CD4-positive, alpha-beta T cell treated with Interferon alpha-2 for 1 hour (primary cell): ENCODE measurements at places on chromosomes 4 and X.
A peak's percentile ranks its signal among the peaks of the same experiment; 100 is the strongest.

GRCh38 chr4:10066670-10067651 lies 45.7 kb upstream of the SLC2A9 start:
- no peak for DNase-seq

GRCh38 chr4:138632856-138633579 lies 382.6 kb upstream of the NOCT start:
- no peak for DNase-seq

GRCh38 chr4:20987191-20987590 lies 286.9 kb downstream of the PACRGL start:
- DNase-seq = no peak

DNA sequence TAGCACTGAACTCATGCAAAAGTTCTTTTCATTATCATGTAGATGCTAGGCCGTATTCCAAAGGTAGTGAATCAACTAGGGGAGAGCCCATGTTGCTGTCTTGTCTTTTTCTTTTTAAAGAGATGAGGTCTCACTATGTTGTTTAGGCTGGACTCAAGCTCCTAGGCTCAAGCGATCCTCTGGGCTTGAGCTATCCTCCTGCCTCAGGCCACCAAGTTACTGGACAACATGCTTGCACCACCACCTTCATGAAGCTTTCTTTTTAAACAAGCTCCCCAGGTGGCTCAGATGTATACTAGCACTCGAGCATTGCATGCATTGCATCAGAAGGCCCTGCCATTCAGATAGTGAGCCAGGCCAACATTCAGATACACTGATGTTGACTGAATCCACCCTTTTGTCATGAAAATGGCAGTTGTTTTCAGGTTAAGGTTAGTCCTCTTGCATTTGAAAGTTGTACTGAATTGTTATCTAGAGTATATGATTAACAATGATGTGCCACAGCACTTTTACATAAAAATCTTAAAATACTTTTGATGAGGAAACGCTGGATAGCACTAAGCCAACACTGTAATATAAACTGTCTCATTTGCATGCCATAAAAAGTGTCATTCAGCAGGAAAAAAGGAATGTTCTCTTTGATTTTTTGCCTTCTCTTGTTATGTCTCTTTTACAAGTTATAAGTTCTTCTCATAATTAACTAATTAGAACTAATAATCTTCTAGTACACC lies 76.7 kb downstream of the FNIP2 start:
- DNase-seq = no peak

DNA sequence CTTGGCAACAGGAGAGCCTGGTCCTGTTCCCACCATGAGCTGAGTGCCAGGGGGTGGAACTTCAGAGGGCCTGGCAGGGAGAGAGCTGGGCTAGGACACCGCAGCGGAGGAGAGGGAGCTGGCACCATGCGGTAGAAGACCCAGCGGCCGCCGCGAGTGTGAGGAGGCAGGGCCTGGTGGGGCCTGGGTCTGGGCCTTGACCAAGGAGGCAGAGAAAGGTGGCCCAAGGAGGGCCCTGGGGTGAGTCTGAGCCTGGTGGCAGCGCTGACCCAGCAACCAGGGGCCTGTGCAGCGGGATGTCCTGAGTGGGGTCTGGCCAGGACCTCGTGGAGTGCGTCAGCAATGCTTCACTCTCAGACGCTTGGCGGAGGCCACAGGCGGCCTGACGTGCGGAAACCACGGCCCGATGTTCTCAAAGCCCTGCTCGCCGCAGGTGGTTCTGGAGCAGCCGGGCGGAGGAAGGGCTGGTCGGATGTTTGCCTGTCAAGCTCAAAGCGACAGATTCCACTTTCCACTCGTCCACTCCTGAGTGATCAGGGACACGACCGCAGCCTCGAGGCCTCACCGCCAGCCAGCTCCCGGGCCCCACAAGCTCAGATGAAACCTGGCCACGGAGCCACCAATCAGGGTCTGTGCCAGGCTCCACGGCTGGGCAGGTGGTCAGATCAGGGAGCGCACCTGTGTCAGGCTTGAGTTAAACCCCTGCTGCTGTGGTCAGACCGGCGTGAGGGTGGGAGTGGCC lies 20.8 kb downstream of the ATP5ME start:
- no peak for DNase-seq

DNA sequence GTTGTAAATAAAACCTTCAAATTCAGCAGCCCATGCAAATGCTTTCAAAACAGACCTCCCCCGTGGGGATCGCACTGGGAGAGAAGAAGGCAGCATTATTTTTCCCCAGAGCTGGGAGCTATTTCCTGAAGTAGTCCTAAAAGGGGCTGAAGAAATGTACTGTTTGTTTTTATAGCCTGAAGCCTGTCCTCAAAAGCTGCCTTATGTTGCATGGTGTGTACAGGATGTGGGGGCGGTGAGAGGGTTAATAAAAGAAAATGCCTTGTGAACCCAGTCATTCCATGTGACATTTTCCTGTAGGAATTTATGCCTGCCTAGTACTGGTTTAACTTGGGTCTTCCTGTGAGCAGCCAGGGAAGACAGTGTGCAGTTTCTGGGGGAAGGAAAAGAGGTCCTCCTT lies 144.1 kb downstream of the SOWAHB start:
- DNase-seq = no peak

DNA sequence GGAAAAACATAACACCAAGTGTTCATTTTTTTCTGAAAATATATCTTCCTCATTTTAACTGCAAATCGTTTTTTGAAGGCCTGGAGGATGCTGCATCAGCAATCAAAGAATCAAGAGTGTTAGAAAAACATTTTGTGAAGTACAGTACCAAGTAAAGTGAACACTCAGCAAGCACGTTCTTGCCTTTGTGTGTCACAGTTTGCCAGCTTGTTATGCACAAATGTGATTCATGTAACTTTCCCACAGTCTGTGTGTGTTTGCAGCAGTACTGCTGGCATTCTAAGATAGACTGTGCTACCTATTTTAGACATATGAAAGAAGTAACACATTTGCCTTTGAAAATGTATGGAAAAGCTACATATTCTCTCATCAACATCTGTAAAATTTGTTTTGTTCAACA lies 1617.7 kb downstream of the RPA4 start:
- no peak for DNase-seq

- peak; percentile 35 for DNase-seq
Observed at GRCh38 chrX:102154900-102155805, 624 bp downstream of the BEX5 start.

DNA sequence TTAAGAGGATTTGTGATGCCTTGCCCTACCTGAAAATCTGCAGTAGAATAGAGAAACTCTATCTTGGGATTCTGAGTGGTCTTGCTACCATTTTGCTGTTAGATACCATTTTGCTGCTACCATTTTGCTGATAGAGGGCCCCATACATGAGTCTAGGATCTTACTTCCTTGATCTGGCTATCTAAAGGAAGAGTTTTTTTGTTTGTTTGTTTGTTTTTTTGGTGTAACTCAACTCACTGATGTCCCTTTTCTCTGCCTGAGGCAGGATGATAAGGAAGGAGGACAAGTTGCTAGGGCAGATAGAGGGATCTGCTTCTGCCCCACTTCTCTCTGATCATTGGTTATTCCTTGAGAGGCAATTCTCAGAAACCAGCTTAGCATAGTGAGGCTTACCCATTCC lies 31.0 kb downstream of the XK start:
- no peak for DNase-seq

GRCh38 chrX:154396973-154397887 lies 947 bp upstream of the RPL10 start:
- peak; percentile 66 for DNase-seq

- no peak for DNase-seq
Observed at GRCh38 chr4:78534286-78534955, 17.1 kb upstream of the ANXA3 start.

- DNase-seq = no peak
Observed at GRCh38 chr4:7315935-7316334, 118.8 kb downstream of the PSAPL1 start.

GRCh38 chr4:98377559-98377958 lies 116.4 kb downstream of the RAP1GDS1 start:
- no peak for DNase-seq

GRCh38 chrX:84737471-84737871 lies 235.2 kb upstream of the HDX start:
- no peak for DNase-seq

DNA sequence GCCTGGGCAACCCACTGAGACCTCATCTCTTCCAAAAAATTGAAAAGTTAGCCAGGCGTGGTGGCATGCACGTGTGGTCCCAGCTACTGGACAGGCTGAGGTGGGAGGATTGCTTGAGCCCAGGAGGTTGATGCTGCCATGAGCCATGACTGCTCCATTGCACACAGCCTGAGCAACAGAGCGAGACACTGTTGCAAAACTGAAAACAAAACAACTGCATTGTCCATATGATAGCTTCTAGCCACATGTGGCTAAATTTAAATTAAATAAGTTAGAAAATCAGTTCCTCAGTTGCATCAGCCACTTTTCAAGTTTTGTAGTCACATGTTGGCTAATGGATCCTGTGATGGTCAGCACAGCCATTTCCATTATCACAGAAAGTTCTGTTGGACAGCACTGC lies 67.9 kb downstream of the GAB1 start:
- no peak for DNase-seq

GRCh38 chrX:30858098-30858497 lies 31.0 kb downstream of the TAB3 start:
- DNase-seq = no peak

- no peak for DNase-seq
Observed at GRCh38 chr4:41095973-41096372, 118.4 kb downstream of the APBB2 start.

DNA sequence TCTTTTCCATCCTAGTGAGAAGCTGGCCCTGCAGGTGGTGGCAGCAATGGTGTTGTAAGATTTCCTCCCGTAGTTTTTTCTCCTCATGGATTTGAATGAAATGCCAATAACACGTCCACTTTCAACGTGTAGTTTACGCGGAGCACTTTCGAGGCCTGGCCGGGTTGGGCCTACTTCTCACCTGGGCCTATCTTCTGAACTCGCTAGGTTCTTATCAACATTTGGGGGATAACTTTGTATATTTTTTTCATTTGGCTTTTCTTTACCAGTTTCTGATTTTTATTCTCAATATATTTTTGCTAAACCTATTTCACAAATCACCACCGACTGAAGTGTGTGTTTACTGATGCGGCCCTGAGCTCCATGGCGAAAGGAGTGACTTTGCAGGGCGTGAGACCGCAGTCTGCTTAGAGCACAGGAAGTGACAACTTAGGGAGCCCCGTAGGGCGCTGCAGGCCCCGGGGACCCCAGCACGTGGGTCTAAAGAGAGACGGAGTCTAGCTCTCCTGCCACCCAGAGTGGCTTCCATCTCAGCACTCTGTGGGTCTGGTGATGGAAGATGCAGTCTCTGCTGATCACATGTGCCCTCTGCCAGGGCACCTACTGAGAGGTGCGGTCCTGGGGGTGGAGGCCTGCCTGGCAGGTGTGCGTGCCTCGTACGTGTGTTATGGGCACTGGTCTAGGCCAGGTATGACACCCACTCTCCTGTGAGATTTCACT lies 29.1 kb downstream of the NELFA start:
- no peak for DNase-seq

DNA sequence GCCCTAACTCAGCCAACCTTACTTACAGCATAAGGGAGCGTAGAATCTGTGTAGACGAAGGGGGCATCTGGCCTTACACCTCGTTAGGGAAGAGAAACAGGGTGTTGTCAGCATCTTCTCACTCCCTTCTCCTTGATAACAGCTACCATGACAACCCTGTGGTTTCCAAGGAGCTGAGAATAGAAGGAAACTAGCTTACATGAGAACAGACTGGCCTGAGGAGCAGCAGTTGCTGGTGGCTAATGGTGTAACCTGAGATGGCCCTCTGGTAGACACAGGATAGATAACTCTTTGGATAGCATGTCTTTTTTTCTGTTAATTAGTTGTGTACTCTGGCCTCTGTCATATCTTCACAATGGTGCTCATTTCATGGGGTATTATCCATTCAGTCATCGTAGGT lies 14.6 kb downstream of the PLP1 start:
- no peak for DNase-seq

DNA sequence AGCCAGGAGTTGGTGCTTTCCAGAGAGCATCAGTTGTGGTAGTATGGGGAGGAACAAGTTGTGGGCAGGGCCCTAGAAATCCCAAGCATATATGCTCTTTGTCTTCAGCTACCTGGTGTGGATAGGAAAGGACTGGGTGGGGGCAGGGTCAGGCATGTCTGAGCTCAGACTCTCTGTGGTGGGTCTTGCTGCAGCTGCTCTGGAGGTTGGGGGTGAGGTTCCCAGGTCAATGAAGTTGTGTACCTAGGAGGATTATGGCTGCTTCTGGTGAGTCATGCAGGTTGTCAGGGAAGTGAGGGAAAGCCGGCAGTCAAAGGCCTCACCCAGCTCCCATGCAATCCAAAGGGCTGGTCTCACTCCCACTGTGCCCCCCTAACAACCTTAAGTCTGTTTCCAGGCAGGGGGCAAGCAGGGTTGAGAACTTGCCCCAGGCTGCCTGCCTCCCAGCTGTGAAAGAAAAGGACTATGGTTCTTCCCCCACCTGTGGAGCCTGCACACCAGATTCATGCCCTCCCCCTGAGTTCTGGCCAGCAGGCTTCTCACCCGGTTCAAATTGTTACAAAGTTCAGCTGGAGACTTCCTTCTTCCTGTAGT lies 30.4 kb upstream of the QRFPR start:
- no peak for DNase-seq

DNA sequence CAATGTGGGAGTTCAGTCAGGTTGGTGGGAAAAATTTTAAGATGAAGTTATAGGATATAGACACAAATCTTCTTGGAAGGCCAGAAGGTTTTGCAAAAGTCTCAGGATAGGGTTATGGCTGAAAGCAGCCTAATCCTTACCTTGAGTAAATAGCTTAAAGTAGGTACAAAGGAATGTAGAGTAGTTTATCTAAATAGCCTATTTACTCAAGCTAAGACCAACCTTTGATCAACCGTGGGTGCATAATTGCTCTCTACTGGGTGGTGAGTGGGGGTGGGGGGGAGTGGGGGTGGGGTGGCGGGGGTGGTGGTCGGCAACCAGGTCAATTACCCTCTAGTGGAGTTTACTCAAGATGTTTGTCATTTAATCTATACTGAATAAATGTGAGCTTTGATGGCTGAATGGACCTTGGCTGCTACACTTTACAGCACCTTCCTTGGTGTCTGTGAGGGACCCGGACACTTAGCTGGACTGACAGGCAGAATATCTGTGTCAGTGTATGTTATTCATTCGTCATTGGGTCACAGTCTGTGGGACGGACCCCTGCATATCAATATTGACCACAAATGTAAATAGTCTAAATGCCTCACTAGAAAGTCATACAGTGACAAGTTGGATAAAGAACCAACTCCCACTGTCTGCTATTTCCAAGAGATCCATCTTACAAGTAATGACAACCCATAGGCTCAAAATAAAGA lies 545.7 kb upstream of the PABPC4L start:
- DNase-seq = no peak

DNA sequence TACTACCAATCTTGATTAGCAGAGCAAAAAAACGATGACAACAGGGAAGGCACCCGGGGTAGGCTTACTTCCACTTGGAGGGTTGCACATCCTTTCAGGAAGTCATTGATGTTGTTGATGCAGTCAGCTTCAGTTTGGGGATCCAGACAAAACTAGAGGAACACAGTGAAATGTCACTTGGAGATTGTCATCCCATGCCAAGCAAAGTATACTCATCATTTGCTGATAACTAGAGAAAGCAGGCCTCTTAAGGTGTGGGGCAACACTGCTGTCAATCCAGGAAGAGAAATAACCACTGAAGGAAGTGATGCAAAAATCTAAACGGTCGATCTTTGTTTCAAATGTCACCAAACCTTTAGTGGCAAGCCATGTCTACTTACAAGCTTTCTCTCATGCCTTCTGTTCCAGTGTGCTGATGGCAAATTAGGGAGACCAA lies 1.4 kb downstream of the ARHGEF6 start:
- DNase-seq = peak; percentile 54
